ENCODE measurements at places on chromosomes 2 and 18. TPM values are rescaled to one million over a fixed set of nuclear protein-coding genes. Genes with fewer than 3 reads are reported as not detected.
A peak's percentile ranks its signal among the peaks of the same experiment; 100 is the strongest.

- DNase-seq = no peak
These were observed 9.9 kb downstream of the SLC66A2 start for GRCh38 chr18:79941473-79942119.

- DNase-seq = peak; percentile 61
These were observed 252.5 kb downstream of the ETAA1 start for GRCh38 chr2:67649331-67650261.

- no peak for DNase-seq
These were observed 72.9 kb downstream of the PRKCE start for GRCh38 chr2:45724335-45724734.

DNA sequence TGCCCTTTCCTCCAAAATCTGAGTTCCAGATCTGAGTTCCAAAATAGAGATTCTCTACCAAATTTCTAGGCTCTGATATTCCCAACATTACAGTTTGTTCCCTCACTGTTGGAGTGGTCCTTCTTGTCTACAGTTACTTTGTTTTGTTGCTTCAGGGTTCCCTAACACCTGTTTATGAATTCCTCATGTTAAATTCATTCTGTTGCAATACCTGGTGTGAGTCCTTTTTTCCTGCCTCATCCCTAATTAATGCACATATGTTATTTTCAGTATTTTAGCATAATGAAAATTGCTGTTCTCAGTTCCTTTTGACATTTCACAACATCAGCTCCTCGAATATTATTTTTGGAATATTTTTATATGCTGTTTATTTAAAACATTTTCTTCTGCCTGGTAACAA lies 16.2 kb downstream of the SERPINB13 start:
- no peak for DNase-seq

DNA sequence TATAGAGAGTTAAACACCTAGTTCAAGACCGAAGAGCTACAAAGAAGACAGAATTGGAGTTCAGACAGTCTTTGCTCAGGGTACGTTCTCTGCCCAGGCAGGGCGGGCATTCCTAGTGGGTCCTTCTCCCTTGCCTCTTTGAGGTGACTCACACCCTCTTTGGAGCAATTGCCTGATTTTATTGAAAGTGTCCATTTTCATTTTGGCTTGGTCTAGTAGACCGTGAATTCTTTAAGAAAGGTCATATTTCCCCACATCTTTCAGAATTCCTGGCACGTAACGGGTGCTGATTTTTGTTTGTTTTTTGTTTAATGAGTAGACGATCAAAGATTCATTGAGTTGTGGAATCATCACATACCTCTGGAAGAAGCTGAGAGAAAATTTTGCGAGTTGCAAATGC lies 871.5 kb downstream of the RNF144A start:
- no peak for DNase-seq

DNA sequence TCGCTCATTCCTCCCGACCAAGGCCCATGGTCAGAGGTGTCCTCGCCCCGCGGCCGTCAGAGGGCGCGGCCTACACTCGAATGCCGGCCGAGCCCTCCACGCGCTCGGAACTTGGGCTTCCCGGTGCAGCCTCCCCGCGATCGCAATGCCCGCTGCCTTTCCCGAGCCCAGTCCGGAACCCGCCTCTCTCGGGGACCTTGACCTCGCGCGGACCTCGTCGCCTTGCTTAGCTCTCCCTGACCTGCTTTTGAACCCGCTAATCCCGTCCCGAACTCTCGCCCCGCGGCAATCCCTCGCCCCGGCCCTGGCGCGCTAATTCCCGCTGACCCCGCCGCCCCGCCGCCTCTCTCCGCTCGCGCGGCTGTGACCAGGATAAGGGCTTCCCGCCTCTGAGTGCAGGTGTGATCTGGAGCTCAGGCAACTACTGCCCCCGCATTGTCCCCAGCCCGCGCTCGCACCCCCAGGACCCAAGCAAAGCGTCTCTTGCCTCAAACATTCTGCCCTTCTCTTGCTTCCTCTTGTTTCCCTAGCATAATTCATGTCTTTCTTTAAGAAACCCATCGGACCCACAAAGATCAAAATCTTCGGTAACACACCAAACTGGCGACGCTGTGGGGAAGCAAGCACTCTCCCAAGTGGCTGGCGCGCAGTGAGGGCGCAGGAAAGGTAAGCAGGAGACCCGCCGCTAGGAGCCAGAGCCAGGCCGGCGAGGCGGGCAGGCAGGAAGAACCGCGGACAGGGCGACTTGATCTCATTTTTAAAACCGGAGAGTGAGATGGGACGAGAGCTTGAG lies 46.6 kb upstream of the ATP6V1B1 start:
- DNase-seq = no peak

DNA sequence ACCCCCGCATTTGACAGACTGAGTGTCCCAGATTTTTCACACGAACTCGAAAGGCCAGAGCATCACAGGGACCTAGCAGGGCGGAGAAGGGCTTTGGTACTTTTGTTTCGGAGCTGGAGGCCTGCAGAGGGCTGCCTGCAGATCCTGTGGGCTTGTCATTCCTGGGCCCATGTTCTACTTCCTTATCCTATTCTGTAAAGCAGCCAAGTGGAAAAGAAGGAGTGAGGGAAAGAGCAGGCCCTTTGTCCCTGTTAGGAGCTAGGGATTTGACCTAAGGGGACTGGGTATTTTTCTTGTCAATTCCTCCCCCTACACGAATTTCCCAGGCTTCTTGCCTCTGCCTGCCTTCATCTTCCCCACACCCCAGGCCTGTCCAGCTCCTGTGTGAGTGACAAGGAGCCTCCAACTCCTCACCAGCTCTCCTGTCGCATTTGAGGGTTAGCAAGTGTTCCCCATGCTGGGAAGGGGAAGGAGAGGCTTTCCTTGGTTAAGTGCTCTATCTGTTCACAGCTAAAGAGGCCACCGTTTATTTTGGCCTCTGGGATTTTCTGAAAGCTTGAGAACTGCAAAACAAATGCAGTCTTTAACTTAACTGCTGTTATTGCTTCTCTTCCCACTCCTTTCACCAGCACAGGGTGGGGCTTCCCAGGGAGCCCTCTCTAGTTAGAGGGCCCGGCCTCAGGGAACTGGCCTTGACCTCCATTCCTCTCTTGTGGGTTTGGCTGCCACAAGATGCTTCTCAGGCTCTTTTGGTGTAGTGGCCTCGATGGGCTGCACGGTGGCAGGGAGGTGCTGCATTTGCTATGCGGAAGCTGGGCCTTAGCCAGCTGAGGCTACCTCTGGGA lies 61.2 kb downstream of the SGPP2 start:
- no peak for DNase-seq

DNA sequence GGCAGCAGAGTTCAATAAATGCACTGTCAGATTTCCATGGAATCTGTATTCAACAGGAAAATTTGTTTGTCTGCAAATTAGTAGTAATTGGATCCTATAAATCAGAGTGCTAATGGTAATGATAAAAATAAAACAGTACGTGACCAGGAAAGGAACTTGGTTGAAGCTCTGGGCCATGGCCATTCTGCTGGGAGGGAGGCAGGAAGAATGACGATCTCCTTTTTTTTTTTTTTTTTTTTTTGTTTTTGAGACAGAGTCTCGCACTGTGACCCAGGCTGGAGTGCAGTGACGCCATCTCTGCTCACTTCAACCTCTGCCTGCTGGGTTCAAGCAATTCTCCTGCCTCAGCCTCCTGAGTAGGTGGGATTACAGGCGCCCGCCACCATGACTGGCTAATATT lies 94.8 kb upstream of the SEC11C start:
- DNase-seq = no peak

- DNase-seq = no peak
These were observed 23.1 kb downstream of the ID2 start for GRCh38 chr2:8704906-8705305.

The C2orf69 gene
- polyA plus RNA-seq = 10.6 TPM

The NBEAL1 gene
- polyA plus RNA-seq = 14.4 TPM

The ARHGAP15 gene
- polyA plus RNA-seq = 4.5 TPM

The TDRD15 gene
- 0.04 TPM for polyA plus RNA-seq

The SLC19A3 gene
- 7.4 TPM for polyA plus RNA-seq
